Central memory CD8-positive, alpha-beta T cell (primary cell): ENCODE measurements at places on chromosomes 12 and 14.

GRCh38 chr14:56900726-56901125 is 90.4 kb upstream of the OTX2 start:
- H3K4me3 ChIP-seq, result no peak overlapping the region
- DNase-seq, result no peak
- no peaks in the 10 kb centered on the region for H3K36me3 ChIP-seq
- no peaks in the 10 kb centered on the region for H3K4me1 ChIP-seq
- no peak overlapping the region for H3K27ac ChIP-seq
- peaks cover 17% of the 10 kb centered on the region for H3K27me3 ChIP-seq

DNA sequence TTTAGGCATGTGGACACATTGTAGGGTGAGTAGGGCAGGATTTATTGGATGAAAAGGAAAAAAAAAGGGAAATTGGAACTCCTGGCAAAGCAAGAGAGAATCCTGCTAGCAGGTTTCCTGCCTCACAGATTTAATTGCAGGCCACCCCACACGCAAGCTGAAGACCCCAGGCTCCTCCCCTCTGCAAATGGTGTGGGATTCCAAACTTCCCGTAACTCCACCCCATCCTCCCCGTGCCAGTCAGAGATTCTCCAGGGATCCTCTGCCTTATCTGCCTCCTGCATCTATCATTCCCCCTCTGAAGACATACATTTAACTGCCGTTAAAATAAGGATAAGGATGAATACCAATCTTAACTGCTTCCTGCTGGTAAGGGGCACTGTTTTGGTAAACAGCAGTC is 249.8 kb upstream of the GARIN2 start:
- no peaks in the 10 kb centered on the region for H3K36me3 ChIP-seq
- no peaks in the 10 kb centered on the region for H3K4me1 ChIP-seq
- H3K27ac ChIP-seq, result no peak overlapping the region
- no peaks in the 10 kb centered on the region for H3K27me3 ChIP-seq

GRCh38 chr14:35944847-35945246 is 118.7 kb downstream of the BRMS1L start:
- no peak for DNase-seq
- no peaks in the 10 kb centered on the region for H3K4me1 ChIP-seq
- H3K27me3 ChIP-seq, result peaks cover 9% of the 10 kb centered on the region

DNA sequence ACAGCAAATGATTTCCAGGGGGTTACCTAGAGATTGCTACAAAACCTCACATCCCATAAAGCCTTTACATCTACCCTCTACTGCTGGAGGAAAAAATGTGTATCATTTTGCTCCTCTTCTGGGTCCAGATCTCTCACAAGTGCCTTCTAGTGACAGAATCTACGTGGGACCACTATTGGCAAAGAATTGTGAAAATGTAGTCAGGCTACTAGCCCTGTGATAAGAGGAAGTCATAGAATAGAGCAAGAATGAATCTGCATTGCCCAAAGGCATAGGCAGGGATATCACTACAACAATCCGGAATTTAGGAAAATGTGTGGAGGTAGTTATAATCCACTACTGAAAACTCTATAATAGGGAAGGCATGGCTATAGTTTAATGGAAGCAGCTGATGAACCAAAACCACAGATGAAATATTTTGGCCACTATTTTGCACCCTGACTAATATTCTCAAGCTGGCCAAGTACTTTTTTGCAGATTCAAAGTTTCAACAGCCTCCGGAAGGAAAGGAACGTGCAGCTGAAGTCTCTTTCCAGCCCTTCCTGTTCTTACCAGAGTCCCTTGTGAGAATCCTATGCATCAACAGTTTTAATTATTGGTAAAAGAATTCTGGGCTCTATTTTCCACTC is 176.8 kb downstream of the PHLDA1 start:
- peaks cover 30% of the 10 kb centered on the region for H3K27me3 ChIP-seq
- H3K4me3 ChIP-seq, result no peak overlapping the region
- H3K27ac ChIP-seq, result no peak overlapping the region
- H3K36me3 ChIP-seq, result no peaks in the 10 kb centered on the region
- H3K4me1 ChIP-seq, result no peaks in the 10 kb centered on the region

- H3K27ac ChIP-seq, result no peak overlapping the region
- H3K4me3 ChIP-seq, result no peak overlapping the region
- no peaks in the 10 kb centered on the region for H3K4me1 ChIP-seq
- DNase-seq, result no peak
Observed at GRCh38 chr12:132366341-132366861, 37.0 kb upstream of the GALNT9 start.

GRCh38 chr12:26120561-26121274 is 4.1 kb downstream of the BHLHE41 start:
- no peak for DNase-seq
- H3K4me1 ChIP-seq, result peaks cover 29% of the 10 kb centered on the region
- no peak overlapping the region for H3K4me3 ChIP-seq
- H3K36me3 ChIP-seq, result peaks cover 1% of the 10 kb centered on the region
- peaks cover 91% of the 10 kb centered on the region for H3K27me3 ChIP-seq

- H3K27ac ChIP-seq, result no peak overlapping the region
- no peak for DNase-seq
- H3K36me3 ChIP-seq, result peaks cover 32% of the 10 kb centered on the region
- H3K4me1 ChIP-seq, result no peaks in the 10 kb centered on the region
Observed at GRCh38 chr12:109084425-109084824, 8.8 kb downstream of the ALKBH2 start.

DNA sequence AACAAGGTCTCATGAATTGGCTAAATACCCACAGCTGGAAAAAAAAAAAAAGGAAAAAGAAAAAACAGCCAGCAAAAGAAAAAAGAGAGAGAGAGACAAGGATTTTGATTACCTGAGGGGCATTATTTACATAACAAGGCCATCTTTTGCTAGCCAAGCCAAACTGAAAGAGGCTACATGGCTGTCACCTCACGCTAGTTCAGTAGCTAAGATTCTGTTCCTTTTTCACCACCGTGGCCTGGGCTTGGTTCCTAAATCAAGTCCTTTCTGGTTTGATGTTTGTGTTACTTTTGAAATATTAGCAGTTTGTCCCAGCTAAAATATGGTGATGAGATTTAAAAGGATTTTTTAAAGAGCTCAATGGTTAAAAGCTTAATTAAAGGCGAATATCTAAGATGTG is 2.0 kb upstream of the SDS start:
- no peaks in the 10 kb centered on the region for H3K4me1 ChIP-seq
- peaks cover 30% of the 10 kb centered on the region for H3K27me3 ChIP-seq
- H3K4me3 ChIP-seq, result no peak overlapping the region
- H3K27ac ChIP-seq, result no peak overlapping the region

DNA sequence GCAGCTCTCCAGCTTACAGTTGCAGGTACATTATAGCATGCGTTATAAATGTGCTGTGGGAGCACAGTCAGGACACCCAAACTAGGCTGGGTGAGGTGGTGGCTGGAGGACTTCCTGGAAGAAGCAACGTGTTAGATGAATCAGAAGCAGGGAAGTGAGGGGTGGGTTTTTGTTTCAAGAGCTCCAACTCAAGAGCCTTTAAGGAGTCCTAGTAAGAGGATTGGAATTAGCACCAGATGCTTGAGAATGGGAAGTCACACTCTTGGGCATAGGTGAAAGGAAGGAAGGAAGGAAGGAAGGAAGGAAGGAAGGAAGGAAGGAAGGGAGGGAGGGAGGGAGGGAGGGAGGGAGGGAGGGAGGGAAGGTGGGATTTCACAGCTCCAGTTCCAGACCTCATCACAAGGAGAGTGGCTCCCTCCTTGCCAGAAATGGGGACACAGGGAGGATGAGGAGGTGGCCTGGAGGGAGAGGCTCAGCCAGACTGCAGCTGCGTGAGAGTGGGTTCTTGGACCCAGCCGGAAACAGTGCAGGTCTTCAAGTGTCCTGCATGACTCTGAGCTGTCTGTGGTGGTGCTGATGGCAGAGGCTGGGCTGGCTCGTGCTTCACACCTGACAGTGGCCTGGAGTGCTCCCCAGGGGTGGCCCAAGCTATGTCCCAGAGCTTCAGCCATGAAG is 115.7 kb upstream of the GSC start:
- H3K27ac ChIP-seq, result no peak overlapping the region
- DNase-seq, result no peak
- H3K4me3 ChIP-seq, result no peak overlapping the region
- no peaks in the 10 kb centered on the region for H3K4me1 ChIP-seq
- H3K36me3 ChIP-seq, result peaks cover 2% of the 10 kb centered on the region
- peaks cover 17% of the 10 kb centered on the region for H3K27me3 ChIP-seq
